ENCODE measurements at places on chromosomes 2 and 18.
A peak's percentile ranks its signal among the peaks of the same experiment; 100 is the strongest.

GRCh38 chr2:85111819-85112281 lies 21.3 kb upstream of the TCF7L1 start:
- no peak for DNase-seq

GRCh38 chr2:238418196-238418998 lies 8.3 kb upstream of the ASB1 start:
- no peak for DNase-seq

- no peak for DNase-seq
Observed at GRCh38 chr2:41803361-41803760, 244.5 kb upstream of the PKDCC start.

- no peak for DNase-seq
Observed at GRCh38 chr2:238696331-238696730, 151.6 kb upstream of the TWIST2 start.

DNA sequence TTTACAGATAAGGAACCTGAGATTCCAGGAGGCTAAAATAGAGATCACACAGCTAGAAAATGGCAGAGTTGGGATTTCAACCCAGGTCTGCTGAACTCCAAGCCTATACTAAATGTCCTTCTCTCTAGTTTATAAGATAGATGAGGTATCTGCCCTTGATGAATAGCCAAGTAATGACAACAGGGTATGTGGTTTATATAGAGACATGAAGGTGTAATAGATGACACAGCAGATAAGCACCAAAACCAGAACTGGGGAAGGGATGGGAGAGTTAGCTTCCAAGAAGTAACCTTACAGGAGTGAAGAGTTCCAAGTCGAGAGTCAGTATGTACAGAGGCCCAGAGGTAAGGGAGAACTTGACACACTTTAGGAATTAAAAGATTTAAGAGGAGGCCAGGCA lies 104.7 kb upstream of the UBXN4 start:
- DNase-seq = no peak

DNA sequence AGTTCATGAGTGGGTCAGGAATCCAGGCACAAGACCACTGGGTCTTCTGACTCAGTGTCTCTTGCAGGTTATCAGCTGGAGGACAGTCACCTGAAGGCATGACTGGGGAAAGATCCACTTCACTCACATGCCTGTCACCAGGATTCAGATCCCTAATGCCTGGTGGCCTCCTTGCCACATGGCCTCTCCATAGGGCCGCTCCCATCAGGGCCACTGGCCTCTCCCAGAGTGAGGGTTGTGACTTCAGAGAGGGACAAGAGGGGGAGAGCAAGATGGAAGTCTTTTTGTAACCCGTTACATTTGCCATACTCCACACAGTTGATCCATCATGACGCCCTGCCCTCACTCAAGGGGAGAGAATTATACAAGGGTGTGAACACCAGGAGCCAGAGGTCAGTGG lies 13.0 kb upstream of the OTOS start:
- no peak for DNase-seq

GRCh38 chr2:9287400-9288045 lies 80.9 kb downstream of the ASAP2 start:
- DNase-seq = no peak

- DNase-seq = no peak
Observed at GRCh38 chr2:100630473-100630977, 67.7 kb downstream of the PDCL3 start.

GRCh38 chr18:2154278-2154677 lies 417.0 kb downstream of the METTL4 start:
- no peak for DNase-seq

DNA sequence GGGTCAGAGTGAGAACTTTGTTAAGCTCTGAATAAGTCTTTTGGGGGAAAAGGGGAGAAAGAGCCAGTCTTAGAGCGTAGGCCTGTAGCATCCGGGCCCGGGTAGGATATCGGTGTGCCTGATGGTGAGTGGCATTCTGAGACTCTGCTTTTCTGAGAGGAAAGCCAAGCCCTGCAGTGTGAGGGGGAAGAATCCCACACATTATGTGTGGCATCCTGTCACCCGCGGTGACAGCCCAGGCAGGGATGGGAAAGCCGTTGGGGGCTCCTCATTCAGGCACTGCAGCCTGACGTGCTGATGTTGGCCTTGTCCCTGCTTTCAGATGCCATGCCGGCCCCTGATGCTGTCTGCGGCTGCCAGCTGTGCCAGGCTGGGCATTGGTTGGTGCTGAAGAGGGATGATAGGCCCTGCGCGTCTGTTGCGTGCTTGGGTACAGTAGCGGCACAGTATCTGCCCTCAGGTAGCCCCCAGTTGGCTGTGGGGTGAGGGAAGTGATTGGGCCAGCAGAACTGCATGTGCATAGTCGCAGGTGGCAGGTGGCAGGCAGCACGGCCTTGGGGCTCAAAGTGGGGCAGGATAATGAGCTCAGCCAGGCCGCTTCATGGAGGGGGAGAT lies 37.6 kb downstream of the GLI2 start:
- DNase-seq = no peak

DNA sequence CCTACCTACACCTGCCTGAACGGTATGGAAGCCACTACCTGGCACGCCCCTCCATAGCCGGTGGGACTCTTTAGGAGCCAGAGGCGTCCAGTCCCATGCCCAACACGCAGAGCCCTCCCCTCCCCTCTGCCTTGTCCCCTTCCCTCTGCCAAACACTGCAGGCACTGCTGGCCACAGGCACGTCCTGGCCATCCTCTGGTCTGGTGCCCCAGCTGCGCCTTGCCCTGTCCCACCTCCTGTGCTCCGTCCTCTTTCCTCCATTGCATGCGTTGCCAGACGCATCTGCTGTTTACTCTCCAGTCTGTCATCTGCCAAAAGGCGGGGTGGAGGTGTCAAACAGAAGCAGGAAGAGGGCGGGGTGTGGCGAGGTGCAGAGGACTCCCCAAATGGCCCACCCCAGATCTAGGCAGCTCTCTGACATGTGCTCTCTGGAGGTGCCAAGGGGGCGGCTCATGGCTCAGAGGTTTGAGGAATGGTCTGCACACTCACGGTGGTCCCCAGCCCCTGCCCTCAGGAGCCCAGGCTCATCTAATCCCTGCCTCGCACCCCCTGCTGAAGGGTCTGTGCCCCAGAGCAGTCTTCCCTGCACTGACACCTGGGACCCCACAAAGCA lies 45.1 kb downstream of the HS6ST1 start:
- no peak for DNase-seq

DNA sequence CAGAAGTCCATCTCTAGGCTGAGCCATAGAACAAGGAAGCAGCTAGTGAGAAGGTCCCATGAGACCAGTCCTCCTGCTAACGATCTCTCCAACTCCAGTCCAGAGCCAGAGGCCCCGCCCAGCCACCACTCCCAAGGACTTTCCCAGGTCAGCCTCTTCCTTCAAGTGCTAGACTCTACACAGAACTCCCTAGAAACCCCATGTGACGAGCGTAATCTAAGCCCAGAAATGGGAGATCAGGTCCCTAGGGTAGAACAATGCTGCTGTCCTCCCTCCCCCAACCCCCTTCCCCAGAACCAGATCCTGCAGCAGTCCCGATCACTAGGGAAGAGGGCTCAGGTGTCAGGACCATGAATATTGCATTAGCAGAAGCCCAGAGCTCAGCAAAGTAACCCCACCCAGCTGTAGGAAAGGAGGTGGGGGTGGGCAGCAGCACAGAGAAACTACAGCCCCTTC lies 6.9 kb downstream of the DCTN1 start:
- DNase-seq = no peak

GRCh38 chr2:104572834-104573233 lies 281.1 kb upstream of the POU3F3 start:
- no peak for DNase-seq

- DNase-seq = no peak
Observed at GRCh38 chr18:78772360-78773302, 207.0 kb upstream of the SALL3 start.

DNA sequence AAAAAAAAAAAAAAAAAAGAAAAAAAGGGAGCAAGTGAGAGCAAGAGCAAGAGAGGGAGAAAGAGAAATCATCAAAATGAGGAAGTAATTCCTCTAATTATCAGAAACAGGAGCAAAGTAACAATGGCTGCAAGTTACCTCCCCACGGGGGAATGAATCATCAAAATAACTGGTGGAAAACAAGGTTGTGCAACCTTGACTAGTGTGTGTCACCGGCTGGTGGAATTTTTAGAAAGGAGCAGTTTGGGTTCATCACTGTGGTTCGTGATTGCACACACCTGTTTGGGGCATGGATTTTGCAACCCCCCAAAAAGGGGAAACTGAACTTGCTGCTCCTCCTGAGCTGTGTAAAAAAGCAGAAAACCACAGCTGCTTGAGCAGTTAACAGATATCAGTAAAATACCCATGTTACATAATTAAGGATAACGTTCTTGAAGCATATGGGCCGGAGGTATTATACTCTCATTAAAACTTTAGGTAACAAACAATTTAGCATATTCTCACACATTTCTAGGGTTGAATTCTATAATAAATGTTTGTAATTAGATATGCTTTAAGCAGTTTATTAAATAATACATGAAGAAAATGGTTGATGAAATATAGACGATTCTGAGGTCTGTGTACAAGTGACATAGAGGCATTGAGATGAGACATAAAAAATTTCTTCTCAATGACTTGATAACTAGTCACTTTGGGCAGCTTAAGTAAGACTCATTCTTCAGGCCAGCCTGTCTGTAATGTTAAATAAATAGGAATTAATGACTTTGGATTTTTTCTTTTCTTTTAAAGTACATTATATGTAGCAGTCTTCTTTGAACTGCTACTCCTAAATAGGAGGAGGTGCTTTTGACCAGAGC lies 184.2 kb upstream of the ZEB2 start:
- DNase-seq = peak; percentile 23

All from Ammon's horn (tissue), 1 donor.